ENCODE measurements at places on chromosomes 2 and 18. TPM values are rescaled to one million over a fixed set of nuclear protein-coding genes. Genes with fewer than 3 reads are reported as not detected.

GRCh38 chr2:138475277-138475776 lies 26.2 kb upstream of the SPOPL start:
- DNase-seq: no peak

DNA sequence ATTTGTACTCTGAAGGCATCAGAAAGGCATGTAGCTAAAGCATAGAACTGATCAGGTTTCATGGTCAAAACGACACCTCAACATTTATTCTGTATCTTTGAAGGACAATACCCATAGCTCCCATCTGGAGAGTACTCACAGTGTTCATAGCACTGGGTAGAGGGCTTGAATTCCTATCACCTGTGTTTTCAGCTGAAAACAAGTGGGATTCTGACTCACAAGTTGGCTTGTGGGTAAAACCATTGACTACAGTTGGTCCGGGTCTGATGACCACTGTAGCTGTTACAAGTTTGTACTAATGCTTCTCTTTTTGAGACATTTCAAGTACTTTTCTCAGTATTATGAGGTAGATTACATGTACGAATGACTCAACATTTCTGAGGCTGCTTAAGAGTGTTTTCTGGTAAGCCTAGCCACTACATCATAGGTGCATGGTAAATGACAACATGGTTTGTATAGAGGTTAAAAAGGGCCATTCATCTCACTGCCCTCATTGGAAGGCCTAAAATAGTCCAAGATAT lies 68.6 kb upstream of the PELI1 start:
- DNase-seq: peak; percentile 66

DNA sequence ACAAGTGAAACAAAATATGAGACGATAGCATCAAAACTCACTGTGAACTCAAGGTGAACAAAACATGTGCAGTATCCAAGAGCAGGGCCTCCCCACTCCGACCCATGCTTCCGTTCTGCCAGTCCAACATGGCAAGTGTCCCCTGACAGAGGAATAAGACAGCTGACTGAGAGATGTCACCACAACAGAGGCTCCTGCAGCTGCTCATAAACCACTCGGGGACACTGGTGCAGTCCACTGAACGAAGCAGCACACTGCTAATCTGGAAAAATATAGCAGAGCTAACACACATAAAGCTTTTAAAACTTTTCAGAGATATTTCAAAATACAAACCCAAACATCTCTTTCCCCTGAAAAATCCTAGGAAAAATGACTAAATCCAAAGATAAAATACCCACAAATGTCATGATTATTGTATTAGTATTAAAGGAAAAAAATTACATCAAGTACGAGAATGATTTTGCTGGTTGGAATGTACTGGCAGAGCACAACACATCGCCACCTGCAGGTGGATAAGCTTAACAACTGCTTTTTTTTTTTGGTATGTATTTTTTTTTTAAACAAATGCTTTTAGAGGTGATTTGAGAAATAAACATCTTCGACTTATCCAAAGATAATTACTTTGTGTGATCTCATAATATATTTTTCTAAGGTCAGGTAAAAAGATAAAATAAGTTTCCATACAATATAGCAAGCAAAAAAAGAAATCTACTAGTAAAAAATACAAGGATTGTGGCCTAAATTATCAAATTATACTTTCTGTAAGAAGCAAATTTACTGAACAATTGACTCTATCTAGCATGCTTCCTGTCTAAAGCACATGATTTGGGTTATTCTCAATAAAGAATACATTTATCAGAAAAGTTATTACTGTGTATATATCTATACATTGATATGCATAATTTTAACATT lies 18.6 kb downstream of the THADA start:
- DNase-seq: peak; percentile 70

DNA sequence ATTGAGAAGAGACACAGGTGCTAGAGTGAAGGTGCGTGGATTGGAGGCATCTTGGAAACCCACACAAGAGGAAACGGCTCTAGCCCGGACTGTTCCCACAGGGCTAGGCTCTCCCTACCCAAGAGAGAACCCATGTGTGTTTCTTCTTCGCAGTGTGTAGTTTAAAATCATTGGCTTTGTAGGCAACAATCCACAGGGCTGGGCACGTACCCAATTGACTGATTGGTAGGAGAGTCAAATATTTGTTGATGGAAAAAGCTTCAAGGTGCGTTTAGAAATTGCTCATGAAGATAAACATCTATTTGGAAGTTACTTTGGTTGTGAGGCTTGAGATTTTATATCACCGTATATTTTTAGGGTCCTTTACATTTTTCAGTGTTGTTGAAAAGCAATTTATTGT lies 13.2 kb upstream of the YWHAQ start:
- no peak for DNase-seq

GRCh38 chr2:183607995-183608394 lies 483.8 kb downstream of the NUP35 start:
- DNase-seq: no peak

The SOX11 gene
- total RNA-seq: 10.1 TPM

The LCT gene
- total RNA-seq: 1.7 TPM

GRCh38 chr2:223306371-223306770 lies 254.4 kb downstream of the KCNE4 start:
- DNase-seq: no peak

The TCF7L1 gene
- total RNA-seq: 4.3 TPM

- peak; percentile 85 for DNase-seq
These were observed 199.1 kb downstream of the GLI2 start for GRCh38 chr2:120934574-120935338.

The VAMP5 gene
- 20.0 TPM for total RNA-seq

DNA sequence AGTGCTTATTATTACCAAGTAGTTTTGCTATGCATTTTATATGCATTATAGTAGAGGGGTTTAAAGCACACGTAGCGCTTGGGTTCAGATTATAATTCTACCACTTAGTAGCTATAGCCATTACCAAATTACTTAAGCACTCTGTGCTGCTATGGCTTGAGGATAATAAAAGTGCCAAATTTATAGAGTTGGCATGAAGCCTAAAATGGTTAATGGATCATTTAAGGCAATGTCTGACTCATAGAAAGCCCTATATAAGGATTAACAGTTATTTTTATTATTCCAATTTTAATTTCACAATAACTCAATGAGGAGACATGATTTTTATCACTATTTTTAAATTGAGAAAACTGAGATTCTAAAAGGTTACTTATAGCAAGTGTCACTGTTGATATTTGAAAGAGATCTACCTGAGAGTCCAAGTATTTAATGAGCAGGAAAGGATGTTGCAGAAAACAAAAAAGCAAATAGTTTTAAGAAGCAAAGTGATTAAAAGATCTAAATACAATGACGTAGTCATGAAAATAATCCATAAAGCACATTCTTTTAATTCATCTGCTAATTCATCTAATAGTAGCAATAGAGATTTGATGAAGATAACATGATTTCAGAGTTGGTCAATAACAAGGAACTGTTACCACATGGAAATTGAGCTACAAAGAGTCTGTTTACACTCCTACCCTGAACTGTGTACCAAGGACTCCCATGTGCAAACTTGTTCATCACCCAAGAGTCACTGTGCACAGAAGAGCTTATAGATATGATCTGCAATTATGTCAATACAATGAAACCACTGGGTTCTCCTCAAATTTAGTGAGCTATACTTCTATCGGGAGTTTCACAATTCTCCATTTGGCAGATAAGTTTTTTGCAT lies 78.8 kb upstream of the DTNA start:
- no peak for DNase-seq

The SIX3 gene
- total RNA-seq: not detected

- peak; percentile 46 for DNase-seq
These were observed 31.5 kb upstream of the ASNSD1 start for GRCh38 chr2:189629531-189630453.

DNA sequence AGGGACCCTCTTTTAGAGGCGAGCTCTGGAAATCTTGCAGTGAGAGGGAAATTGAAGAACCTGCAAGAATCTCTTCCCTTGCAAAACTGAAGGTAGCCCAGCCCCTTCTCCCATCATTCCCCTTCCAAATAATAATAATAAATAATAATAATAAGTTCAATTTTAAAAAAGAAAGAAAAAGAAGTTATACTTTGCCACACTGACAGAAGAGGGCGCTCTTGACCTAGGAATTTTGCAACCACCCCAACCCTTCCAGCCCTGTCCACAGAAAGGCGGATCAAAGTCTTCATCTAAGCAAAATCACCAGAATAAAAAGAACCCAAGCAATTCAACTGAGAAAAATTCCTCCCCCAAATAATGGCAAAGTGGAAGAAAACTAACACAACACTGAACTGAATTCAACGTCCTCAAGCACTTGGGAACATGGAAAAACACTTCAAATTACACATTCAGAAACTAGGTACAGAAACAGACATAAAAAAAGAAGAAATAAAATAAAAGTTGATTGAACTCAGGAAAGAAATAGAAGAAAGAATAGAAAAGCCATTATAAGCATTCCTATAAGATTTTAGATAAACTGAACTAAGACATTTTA lies 98.9 kb upstream of the GLS start:
- DNase-seq: peak; percentile 52

The ANKRD12 gene
- 39.5 TPM for total RNA-seq
